ENCODE measurements at places on chromosomes 13 and 19. TPM values are rescaled to one million over a fixed set of nuclear protein-coding genes. Genes with fewer than 3 reads are reported as not detected.

GRCh38 chr19:41787055-41787454 lies 9.3 kb upstream of the CEACAM3 start:
- DNase-seq: no peak

The CPB2 gene
- total RNA-seq: 13.3 TPM

- DNase-seq: no peak
These were observed 10.9 kb downstream of the EXOC3L2 start for GRCh38 chr19:45234089-45234869.

The SYT5 gene
- not detected for total RNA-seq

- DNase-seq: peak; percentile 77
These were observed at the start of gene AXL for GRCh38 chr19:41218615-41219507. TSS of gene AXL (plus strand) at chr19:41219223. CDS start at chr19:41219393, 170 bp downstream.

The APLP1 gene
- 85.6 TPM for total RNA-seq

The PSG11 gene
- total RNA-seq: not detected

DNA sequence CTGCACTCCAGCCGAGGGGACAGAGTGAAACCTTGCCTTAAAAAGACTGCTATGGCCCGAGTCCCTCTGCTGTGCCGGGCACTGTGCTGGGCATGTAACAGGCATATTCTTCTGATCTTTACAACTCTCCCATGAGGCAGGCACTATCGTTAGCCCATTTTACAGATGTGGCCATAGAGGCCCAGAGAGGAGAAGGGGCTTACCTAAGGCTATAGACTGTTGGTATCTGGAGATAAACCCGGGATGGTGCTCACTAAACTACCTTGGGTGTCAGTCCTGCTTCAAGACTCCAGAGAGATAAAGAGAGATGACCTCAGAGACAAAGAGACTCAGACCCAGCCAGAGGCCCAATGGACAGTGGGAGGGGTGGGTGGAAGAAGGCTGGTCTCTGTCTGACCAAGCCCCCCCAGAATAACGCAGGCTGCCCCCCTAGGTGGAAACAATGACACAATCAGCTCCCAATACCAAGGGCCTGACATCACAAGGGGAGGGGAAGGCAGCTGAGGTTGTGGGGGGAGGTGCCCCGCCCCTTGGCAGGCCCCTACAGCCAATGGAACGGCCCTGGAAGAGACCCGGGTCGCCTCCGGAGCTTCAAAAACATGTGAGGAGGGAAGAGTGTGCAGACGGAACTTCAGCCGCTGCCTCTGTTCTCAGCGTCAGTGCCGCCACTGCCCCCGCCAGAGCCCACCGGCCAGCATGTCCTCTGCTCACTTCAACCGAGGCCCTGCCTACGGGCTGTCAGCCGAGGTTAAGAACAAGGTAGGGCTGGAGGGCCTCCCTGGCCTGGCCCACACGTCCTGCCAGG lies at the start of gene CNN1:
Gene CNN1, plus strand, starts transcription at position 620 of the 805 bp plus-strand sequence. Its CDS starts 77 bp downstream, at position 697.
- DNase-seq: peak; percentile 72

The ERICH4 gene
- total RNA-seq: not detected

- no peak for DNase-seq
These were observed 8.1 kb downstream of the KLK1 start for GRCh38 chr19:50815439-50815838.

The LILRB5 gene
- 6.5 TPM for total RNA-seq

The KLHL26 gene
- 16.7 TPM for total RNA-seq

The FGF22 gene
- 0.17 TPM for total RNA-seq

The ONECUT3 gene
- 6.3 TPM for total RNA-seq

DNA sequence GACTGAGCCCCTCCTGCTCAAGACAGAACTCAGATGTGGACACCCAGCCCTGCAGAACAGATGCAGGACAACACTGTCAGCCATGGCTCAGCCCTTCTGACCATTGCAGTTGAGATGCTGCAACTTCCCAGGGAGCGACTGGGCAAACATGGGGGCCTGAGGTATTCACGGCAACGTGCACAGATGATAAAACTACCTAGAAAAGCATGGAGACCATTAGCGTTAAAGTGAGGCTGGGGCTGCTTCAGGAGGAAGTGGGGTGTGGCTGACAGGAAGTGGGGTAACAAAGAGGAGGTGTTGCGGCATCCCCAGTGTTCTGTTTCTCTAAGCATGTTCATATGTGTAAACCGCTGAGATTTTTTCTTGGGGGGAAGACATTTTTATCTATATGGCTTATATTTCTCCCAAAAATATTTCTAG lies 1.3 kb upstream of the SIGLEC9 start:
- no peak for DNase-seq

The FAM216B gene
- not detected for total RNA-seq

All from mucosa of gallbladder (tissue), 1 donor.